ENCODE measurements at places on chromosomes 5 and 9. TPM values are rescaled to one million over a fixed set of nuclear protein-coding genes. Genes with fewer than 3 reads are reported as not detected.

DNA sequence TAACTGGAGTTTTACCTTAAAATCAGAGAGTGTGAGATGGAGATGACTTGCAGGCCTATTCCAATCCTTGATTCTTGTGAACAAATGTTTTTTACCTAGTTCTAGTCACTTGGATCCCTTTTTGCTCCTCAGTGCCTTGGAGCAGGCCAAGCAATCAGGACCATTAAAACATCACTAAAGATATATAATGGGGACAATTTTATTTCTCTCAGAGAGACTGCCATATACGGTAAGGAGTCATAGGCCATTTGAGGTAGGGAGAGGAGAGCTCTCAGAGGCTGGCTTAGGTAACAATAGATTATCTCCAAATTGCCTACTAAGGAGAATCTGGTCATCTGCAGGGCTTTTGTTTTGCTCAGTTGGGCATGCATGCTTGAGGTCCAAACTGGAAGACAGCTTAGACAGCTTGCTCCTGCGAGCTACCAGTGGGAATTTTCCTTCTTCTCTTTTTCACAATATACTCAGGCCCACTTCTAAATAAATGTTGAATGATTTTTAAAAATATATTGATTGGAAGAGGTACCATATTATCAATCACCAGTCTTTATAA lies 44.0 kb downstream of the FREM1 start:
- no peak for DNase-seq

DNA sequence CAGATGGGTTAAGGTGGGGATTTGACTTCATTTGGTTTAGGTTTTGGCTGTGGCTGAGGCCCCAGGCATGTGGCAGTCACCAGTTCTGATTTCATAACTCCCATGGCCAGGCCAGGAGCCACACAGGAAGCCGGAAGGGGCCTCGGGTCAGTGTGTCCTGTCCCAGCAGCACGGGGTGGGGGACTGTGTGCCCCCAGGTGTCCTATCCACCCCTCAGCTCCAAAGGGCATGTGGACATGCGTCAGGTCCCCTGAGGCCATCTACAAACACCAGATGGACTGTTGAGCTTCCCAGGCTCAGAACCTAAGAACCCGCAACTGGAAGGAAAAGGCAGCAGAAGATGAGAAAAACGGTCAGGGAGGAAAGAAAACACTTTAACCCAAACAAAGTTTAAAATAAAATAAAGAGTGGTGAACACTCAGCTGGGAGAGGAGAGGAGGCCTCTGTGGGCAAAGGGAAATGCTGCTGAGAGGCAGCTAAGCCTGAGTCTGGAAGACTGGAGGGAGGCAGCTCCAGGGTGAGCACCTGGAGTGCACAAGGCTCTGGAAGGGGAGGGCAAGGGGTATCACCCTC lies 260.8 kb downstream of the AUH start:
- DNase-seq: no peak

Gene PRPF4
- 21.8 TPM for total RNA-seq

GRCh38 chr5:179862296-179862695 lies 3.7 kb upstream of the MRNIP start:
- DNase-seq: peak; percentile 50

- no peak for DNase-seq
These were observed 161.5 kb downstream of the SEC61B start for GRCh38 chr9:99383536-99383935.

- no peak for DNase-seq
These were observed 132.6 kb downstream of the PLK2 start for GRCh38 chr5:58327289-58327688.

DNA sequence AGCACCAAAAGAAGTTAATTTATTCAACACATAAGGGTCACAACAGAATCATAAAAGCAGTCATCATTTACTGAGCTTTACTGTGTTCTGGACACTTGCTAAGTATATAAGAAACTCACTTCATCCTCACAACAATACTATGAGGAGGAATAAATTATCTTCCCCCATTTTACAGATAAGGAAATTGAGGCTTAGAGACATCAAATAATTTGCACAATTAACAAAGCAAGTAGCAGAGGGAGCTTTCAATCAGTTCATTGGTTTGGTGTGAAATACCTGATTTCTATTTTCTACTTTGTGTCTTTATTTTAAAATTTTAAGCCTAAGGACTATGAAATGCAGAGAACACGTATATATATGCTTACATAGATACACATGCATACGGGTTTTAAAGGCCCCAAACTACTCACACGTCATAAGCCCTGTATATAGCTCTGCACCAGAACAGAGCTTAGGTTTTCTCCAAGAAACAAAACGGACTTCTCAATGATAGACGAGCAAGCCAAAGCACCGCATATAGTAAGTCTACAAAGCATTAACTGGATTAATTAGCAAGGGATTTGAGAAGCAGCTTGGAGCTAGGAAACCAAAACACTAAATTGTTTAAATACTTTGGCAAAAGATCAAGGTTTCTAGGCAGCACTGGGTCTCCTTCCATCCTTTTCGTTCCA lies 95.6 kb downstream of the DENND1A start:
- no peak for DNase-seq

Gene CEL
- total RNA-seq: under 0.01 TPM

Gene PCDHA8
- 0.36 TPM for total RNA-seq

DNA sequence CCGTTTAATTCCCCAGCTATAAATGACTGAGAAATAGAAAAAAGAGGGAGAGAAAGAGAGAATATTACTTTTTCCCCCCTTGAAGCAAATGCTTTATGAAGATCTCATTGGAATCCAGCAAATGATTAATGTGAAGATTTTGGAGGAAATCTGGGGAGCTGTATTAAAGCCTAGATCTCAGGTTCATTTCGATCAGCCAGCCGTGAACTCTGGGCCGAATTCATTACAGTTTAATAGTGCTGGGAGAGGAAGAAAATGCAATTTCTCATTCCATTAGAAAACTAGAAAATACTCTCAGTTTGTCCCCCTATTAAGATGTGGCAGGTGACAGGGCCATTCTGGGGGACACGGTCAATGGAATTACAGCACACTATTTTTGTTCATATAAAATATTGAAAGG lies 4.8 kb downstream of the OTP start:
- DNase-seq: no peak

Gene SRA1
- total RNA-seq: 35.7 TPM

Gene SLC34A3
- total RNA-seq: not detected

DNA sequence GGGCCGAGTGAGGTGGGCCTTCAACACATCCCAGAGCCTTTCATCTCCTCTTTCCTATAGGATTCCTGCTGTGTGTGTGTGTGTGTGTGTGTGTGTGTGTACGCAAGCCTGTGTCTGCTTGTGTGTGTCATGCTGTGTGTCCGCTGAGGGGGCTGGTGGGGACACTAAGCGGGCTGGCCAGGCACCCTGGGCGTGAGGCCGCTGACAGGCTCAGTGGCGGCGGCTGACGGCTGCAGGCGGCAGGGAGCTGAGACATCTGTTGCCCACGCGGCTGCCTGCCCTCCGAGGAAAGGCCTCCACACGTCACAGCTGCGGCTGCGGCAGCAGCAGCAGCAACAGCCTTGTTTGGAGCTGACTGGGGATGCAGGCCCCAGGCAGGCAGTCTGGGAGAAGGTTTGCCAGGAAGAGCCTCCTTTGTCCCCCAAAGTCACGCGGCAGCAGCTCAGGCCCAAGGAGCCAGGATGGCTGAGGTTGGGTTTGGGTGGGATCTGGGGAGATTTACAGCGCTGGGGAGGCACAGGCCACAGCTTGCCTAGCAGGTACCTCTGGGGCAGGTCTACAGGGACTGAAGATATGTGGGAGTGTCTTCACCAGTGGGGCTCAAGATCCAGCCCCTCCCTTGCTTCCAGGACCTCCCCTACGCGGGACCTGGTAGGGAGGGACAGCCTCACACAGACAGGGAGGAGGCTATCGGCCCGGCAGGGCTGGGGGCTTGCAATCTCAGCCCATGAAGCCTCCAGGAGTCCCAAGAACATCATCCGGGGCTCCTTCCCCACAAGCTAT lies 1.8 kb downstream of the PDLIM4 start:
- DNase-seq: peak; percentile 96

GRCh38 chr5:174903172-174903732 lies 178.9 kb downstream of the MSX2 start:
- DNase-seq: no peak

DNA sequence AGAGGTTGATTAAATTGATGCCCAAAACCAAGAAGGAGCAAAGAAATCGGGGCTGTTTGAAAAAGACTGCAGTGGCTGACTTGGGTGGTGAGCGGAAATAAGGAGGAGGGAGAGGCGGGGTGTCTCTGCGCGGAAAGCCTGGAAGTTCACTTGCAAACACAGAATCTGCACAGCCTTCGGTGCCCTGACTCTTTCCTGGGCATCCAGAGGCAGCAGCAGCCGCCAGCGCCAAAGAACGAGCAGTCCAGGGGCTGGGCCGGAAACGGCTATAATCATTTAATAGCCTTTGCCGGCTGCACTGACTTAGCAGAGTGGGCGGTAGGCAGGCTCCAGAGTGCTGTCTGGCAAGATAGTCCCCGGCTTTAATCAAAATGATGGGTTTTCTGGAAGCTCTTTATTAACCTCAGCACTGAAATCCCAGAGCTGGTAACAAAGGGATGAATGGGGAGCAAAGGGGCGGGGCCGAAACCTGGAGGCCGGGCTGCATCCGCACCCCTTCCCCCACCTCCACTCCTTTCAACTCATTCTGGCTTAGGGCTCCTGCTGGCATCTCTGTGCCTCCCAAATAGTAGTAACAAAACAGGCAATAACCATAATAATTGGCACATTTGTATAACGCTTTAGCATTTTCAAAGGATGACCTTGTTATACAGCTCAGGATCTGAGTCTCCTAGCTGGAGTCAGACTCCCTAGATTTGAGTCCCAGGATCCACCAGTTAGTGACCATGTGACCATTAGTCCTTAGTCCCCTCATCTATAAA lies 35.7 kb downstream of the PCDHAC2 start:
- DNase-seq: no peak

Gene CDC20B
- not detected for total RNA-seq

DNA sequence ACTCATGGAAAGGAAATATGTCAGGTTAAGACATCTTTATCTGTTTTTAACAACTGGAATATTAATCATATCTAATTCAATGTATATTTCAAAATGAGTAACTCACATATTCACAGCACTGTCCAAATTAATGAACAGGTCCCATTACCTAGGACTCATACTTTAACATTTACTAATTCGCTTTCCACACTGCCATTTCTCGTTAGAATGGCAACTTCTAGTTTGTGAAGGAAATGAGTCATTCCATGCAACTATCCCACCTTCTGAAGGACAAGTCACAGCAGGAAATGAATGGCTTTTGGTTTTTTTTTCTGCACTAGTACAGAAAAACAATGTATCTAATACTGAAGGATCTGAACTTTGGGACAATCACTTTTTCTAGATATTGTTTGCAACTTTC lies 24.6 kb upstream of the IFNK start:
- no peak for DNase-seq

Gene IFNA21
- not detected for total RNA-seq

Gene SPZ1
- not detected for total RNA-seq

- DNase-seq: no peak
These were observed 590.9 kb upstream of the ZNF608 start for GRCh38 chr5:125337294-125337693.

- DNase-seq: no peak
These were observed 152.5 kb downstream of the CDH10 start for GRCh38 chr5:24492229-24492628.
